ENCODE measurements at places on chromosomes 4 and X.

DNA sequence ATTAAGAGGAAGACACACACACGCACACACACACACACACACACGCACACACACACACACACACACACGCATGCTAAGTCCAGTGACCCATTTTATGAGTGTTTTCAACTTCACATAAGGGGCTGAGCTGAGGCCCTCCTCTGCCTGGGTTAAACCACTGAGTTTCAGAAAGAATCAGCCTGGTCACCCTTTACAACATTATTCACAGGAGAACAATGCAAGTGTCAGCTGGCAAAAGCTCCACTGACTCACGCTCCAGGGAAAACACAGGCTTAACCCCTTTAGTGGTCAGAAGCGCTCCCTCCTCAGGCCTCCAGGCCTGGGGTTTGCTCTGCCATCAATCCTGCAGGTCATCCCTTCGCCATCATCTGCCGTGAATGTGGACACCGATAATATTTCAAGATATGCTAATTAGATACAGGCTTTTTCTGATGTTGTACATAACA lies 46.9 kb downstream of the ACOX3 start:
- DNase-seq = no peak

- DNase-seq = no peak
Observed at GRCh38 chrX:25112156-25112555, 96.4 kb upstream of the ARX start.

GRCh38 chr4:7204656-7205387 lies 12.5 kb downstream of the SORCS2 start:
- no peak for DNase-seq

- DNase-seq = peak; percentile 68
Observed at GRCh38 chr4:176065435-176066291, at the start of gene WDR17. Gene WDR17 (plus strand): TSS chr4:176065841. CDS start chr4:176111581, 45,740 bp downstream.

GRCh38 chrX:19874391-19875049 lies 12.9 kb downstream of the SH3KBP1 start:
- DNase-seq = no peak

DNA sequence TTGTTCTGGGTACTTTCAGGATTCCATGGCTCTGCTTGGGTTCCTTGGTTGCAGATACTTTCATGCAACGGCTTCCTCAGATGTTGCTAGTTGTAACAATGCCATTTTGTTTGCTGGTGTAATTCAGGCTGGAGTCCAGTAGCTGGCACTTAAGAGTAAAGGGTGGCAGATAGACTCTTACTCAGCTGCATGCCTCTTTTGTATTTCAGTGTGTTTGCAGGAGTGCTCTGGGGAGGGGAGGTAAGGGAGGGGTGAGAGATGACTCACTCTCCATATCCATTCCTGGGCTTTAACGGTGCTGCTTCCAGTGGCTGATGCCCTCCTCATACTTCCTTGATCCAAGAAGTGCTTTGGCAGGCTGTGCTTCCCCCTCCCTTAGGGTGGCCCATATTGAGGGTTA lies 155.2 kb downstream of the ZNF330 start:
- DNase-seq = no peak

DNA sequence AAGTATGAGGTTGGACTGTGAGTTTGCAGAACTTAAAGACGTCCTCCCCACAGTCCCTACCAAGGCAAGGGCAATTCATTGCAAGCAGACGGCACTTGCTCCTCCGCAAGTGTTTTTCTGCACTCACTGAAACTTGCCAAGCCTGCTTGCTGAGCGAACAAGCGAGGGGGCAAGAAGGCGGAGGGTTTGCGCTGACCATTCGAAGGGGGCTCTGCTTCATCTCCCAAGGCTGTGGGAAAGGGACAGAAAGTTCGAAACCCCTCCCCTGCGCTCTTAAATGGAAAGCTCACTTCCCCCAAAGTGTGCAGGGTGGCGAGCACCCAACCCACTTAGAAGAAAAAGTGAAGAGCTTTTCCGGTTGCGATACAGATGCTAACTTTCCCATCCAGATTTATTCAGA lies 1.4 kb downstream of the MID1 start:
- DNase-seq = no peak

DNA sequence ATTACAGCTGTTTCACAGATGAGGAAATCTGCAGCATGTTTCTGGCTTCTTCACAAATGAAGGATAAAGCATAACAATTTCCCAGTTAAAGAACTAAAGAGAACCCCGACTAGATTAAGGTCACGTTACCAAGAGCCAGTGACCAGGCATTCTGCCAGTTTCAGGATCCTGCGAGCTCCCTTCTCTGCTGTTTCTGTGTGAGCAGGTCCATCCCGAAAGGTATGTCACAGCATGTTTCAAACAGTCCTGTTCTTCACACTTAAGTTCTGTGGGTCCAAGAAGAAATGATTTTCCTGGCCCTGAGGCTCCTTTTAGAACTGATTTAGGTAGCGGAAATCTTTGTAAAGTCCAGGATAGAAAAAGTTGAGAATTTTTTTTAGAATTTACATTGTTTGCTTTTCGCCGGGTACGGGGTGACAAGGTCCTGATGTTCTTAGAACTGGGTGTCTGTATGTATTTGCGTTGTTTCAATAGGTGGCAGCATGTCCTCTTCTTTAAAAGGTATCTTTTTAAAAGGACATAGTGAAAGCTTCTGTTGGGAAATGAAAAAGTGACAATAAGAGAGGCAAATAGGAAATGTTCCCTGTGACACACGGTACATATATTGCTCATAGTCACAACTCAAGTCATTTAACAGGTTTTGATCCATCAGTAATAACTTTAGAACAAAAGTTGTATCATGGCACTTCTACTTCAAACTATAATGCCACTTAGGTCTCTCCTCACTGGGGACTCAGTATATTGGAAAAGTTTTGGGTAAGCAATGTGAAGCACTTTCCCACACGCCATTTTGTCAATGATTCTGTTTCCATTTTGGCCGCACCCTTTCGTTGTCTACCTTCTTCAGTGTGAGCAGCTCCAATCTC lies 18.4 kb downstream of the IL21 start:
- peak; percentile 21 for DNase-seq

- DNase-seq = no peak
Observed at GRCh38 chr4:2649604-2650114, 106.5 kb downstream of the TNIP2 start.

DNA sequence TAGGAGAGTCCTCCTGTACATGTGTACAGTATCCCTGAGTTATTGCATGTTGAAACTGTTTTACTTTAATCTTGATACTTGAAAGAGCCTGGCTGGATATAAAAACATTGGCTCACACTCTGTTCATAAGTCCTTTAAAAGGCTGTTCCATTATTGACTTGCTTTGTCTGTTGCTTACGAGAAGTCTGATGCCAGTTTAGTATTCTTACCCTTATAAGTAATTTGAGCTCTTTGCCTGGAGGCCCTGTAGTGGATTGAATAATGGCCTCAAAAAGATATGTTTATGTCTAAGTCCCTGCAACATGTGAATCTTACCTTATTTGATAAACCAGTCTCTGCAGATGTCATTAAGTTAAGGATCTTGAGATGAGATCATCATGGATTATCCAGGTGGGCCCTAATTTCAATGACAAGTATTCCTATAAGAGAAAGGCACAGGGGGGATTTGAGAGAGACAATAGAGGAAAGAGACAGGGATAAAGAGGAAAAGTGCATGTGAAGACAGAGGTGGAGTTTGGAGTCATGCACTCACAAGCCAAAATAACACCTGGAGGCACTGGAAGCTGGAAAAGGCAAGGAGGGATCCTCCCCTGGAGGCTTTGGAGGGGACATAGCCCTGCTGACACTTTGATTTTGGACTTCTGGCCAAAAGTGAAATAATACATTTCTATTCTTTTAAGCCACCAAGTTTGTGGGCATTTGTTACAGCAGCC lies 98.1 kb downstream of the IRF2 start:
- no peak for DNase-seq

- no peak for DNase-seq
Observed at GRCh38 chr4:145035494-145036136, 62.4 kb downstream of the ANAPC10 start.

DNA sequence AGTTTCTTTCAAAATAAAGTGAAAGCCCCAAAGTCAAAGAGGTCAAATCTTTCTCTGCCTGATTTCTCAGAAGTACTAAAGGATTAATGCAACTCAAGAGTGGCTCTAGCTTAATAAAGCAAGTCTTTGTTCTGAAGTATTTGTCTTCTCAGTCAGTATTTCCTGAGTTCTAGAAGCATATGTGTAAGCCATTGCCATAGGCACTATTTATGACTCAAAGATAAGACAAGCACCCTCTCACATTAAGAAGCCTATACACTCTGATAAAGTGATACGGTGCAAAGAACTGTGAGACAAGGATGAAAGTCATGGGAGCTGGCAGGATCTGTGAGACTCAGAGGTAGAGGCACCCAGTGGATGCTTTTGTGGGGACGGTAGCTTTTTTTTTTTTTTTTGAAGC lies 60.9 kb downstream of the AASDH start:
- no peak for DNase-seq

GRCh38 chrX:959595-959994 lies 252.9 kb downstream of the CRLF2 start:
- DNase-seq = no peak

GRCh38 chr4:42018451-42018850 lies 28.1 kb downstream of the SLC30A9 start:
- DNase-seq = no peak

DNA sequence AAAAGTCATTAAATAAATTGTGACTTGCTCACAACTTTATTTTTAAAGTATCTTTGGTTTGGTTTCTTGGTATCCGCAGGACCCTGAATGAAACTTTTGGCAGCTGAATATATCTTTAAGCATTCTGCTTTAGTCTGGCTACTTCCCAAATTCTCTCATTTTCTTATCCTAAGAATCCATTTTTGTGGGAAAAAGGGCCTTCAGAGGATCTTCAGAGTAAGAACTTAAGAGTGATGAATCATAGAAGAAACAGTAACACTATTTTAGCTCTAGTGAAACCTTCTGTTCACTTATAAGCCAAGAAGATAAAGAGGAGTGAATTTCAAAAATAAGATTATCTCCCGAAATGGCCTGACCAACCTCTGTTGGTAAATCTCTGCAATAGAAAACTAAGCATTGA lies 540.6 kb upstream of the MAGEB18 start:
- no peak for DNase-seq

- DNase-seq = no peak
Observed at GRCh38 chr4:109608879-109609278, 48.8 kb downstream of the MCUB start.

DNA sequence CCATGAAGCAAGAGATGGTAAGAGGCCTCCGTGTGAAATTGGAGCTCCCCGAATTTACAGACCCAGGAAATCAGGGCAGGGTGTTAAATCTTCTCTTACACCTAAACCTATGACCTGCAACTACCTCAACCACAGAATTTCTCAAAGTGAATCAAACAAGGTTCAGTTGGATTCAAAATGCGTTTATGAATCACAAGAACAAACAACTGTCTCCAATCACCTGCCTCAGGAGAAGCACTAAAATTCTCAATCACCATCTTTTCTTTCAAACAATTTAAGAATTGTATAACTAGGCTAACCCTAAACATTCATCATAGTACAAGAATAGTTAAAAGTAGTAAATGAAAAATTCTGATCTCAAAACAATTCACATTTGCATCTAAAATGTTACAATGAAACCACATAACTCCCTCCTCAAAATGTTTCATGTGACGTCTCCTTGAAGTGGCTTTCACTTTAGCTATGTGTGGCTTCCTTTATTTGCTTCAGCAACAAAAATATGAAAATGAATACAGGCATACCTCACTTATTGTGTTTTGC lies 19.2 kb downstream of the PPP3CA start:
- DNase-seq = no peak

DNA sequence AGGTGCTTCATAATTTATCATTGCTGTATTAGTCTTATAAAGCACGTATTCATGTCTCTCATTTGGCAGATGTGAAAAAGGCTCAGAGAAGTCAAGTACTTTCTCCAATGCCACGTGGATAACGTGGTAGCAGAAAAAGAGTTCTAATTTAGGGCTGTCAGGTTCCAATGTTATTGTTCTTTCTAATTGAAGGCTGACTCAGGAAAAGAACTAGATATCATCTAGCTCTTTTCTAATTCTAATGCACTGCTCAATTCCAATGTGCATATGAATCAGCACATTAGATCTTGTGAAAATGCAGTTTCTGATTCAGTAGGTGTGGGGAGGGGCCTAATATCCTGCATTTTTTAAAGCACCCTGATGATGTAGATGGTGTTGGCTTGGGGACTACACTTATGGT lies 22.8 kb downstream of the AGA start:
- DNase-seq = no peak

- no peak for DNase-seq
Observed at GRCh38 chr4:110354460-110354859, 121.5 kb upstream of the ENPEP start.

- peak; percentile 15 for DNase-seq
Observed at GRCh38 chrX:11540532-11541377, 125.0 kb downstream of the ARHGAP6 start.

GRCh38 chr4:112083587-112084347 lies 61.5 kb upstream of the FAM241A start:
- DNase-seq = no peak

- DNase-seq = no peak
Observed at GRCh38 chr4:114249561-114249960, 270.1 kb upstream of the ARSJ start.

Data from GM12864 (cell line).